Activated naive CD4-positive, alpha-beta T cell treated with anti-CD3 and anti-CD28 coated beads, Interleukin-2, amount 50 U/mL, for 72 hours (primary cell): ENCODE measurements at places on chromosomes 2 and 18. TPM values are rescaled to one million over a fixed set of nuclear protein-coding genes. Genes with fewer than 3 reads are reported as not detected.
A peak's percentile ranks its signal among the peaks of the same experiment; 100 is the strongest.

The GLI2 gene
- total RNA-seq, result not detected

The PPP1R7 gene
- total RNA-seq, result 98.9 TPM

The GAD1 gene
- 1.9 TPM for total RNA-seq

The AFG3L2 gene
- total RNA-seq, result 52.3 TPM

The KCNIP3 gene
- total RNA-seq, result not detected

The RGPD3 gene
- 0.48 TPM for total RNA-seq

The METAP1D gene
- 2.6 TPM for total RNA-seq

The RPRM gene
- not detected for total RNA-seq

The SERPINB3 gene
- not detected for total RNA-seq

The COL4A4 gene
- not detected for total RNA-seq

The GNAL gene
- 0.20 TPM for total RNA-seq

DNA sequence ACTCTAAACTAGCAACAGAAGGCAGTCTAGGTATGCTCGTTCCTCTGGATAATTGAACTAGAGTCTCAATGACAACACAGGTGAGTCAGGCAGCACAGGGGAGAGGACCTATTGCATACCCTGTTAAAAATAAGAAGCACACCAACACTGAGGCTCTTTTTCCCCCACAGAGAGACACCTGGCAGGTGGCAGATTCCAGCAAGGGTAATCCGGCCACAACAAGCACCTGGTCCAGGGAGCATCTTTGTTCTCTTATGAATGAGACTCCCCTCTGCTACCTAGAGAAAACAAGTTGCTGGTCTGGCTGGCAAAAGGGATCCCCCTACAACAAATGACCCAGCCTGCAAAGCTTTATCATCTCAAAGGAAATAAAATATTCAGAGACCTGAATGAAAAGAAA lies 508.9 kb upstream of the POU3F3 start:
- no peak for DNase-seq

GRCh38 chr2:172153757-172154156 lies 51.1 kb upstream of the DLX2 start:
- no peak for DNase-seq

GRCh38 chr18:48777744-48778116 lies 173.0 kb downstream of the SMAD7 start:
- no peak for DNase-seq

DNA sequence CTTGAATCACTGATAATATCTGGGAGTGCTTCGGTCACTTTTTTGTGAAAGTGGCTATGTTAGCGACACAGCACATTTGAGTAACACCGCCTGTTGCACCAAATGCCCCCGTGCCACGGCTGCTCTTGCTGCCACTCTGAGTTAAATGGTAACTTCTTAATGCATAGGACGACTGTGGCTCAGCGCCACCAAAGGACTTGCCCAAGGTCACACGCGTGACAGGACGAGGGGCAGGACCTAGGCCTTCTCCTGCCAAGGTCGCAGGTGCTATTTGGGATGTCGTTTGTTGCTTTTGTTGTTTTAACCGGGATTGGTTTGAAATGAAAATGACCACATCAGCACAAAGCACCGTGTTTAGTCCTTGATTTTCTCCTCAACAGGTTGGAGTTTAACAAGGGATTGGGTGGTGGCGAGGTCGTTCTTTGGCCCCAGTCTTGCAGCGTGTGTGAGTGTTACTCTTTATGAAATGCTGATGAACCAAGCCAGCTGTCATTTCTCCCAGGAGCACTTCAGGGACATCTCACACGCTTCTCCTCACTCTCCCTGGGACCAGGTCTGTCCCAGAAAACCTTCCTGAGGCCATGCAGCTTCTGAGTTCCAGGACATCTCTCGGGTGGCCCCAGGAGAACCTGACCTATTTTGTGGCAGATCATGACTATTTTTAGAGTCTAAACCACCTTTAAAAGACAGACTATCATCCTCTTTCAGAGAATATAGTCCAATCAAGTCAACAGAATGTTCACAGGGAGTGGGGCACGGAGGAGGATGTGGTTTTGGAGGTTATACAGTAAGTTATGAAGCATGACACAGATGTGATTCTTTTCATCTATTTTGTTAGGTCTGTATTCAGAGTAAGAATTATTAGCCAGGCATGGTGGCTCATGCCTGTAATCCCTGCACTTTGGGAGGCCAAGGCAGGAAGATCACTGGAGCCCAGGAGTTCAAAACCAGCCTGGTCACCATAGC lies 49.9 kb downstream of the MTCL1 start:
- no peak for DNase-seq

- DNase-seq, result no peak
Observed at GRCh38 chr2:173326806-173327205, 27.9 kb upstream of the CDCA7 start.

- no peak for DNase-seq
Observed at GRCh38 chr2:211085056-211085680, 528.8 kb downstream of the CPS1 start.

- no peak for DNase-seq
Observed at GRCh38 chr2:209565896-209566582, 142.2 kb downstream of the MAP2 start.

GRCh38 chr2:237407700-237408099 lies 6.3 kb downstream of the COL6A3 start:
- DNase-seq, result no peak

- DNase-seq, result no peak
Observed at GRCh38 chr2:109258905-109259540, 130.0 kb downstream of the SH3RF3 start.

DNA sequence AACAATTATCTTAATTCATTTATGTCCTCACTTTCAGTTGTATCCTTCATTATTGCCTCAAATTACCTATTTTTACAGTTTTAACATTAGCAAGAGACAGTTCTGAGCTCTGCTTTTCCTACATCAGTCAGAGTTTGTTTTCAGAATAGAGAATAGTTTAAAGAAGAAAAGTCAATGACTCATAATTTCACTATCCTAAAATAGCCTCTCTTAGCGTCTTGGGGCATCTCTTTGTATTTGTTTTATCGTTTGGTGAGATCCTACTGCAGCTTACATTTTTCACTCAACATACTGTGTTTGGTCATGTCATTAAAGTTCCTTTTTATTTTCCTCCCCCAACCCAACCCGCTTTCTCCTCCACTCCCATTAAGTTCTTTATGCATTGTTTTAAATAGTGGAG lies 3.8 kb downstream of the SEC11C start:
- no peak for DNase-seq

DNA sequence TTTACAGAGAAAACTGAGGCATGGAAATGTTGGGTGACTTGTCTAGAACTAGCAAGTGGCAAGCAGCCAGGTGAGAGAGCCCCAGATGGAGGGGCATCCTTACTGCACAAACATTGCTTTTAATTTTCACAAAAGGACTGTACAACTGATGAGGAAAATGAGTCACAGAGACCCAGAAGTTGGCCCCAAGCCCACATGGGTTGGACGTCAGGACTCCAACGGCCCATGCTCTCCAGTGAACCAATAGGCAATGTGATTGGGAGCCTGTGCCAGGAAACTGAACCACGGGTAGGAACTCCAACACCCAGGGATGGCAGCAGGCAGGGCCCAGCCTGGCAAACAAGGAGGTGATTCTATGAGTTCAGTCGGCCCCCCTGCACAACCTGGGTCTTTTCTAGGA lies 50.8 kb downstream of the PID1 start:
- DNase-seq, result no peak

DNA sequence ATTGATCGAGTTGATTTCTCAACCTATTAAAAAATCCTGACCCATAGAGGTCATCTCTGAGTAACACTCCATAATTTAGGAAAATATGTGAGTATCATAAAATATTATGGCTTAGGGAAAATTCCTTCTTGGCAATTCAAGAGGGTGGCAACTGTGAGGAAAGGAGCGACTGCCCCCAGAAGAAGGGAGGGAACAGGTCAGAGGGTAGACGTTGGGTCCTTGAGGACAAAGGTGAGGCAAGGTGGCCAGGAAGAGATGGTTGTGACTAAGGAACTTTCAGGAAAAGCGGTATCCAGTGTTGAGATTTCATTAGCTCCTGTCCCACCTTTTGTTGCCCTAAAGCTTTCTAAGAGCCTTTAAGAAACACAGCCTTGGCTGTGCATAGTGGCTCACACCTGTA lies 10.5 kb upstream of the AGAP1 start:
- no peak for DNase-seq

DNA sequence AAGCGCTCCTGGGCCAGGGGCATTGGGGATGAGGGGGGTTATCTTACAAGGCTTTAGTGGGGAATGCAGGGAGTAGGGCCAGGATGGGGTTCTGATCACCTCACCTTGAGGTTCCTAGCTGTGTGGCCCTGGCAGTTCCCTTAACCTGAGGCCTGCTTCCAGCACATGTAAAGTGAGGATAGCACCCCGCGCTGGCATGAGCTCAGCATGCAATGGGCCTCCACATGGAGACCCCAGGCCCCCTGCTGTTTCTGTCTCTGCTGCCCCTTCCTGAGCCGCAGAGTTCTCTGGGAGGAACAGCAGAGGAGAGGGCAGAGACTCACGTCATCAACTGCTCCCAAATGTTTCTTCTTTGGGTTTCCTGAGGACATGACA lies 8.6 kb upstream of the TEX51 start:
- DNase-seq, result peak; percentile 51

GRCh38 chr2:157777427-157777826 lies 98.7 kb downstream of the ACVR1 start:
- DNase-seq, result peak; percentile 27

DNA sequence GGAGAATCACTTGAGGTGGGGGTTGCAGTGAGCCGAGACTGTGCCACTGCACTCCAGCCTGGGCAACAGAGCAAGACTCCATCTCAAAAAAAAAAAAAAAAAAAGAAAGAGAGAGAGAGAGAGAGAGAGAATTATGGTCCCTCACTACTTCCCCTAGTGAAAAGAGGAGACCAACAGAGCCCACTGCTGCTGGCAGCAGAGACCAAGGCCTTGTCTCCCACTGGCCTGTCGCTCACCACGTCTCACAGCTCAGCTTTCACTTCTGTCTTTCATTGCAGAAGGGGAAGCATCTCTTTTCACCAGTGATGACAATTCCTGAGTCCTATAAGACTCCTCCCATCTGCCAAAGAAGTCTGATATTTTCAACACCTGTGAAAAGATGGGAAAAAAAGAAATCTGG lies 81.3 kb downstream of the CLHC1 start:
- no peak for DNase-seq

GRCh38 chr18:50819728-50820378 lies at the start of gene MRO:
TSS of gene MRO (minus strand) at chr18:50820016. CDS start at chr18:50809400, 10,616 bp downstream.
- peak; percentile 75 for DNase-seq

GRCh38 chr18:3554811-3555427 lies 104.9 kb downstream of the TGIF1 start:
- no peak for DNase-seq

- no peak for DNase-seq
Observed at GRCh38 chr18:56009411-56009810, 421.4 kb upstream of the TCF4 start.

DNA sequence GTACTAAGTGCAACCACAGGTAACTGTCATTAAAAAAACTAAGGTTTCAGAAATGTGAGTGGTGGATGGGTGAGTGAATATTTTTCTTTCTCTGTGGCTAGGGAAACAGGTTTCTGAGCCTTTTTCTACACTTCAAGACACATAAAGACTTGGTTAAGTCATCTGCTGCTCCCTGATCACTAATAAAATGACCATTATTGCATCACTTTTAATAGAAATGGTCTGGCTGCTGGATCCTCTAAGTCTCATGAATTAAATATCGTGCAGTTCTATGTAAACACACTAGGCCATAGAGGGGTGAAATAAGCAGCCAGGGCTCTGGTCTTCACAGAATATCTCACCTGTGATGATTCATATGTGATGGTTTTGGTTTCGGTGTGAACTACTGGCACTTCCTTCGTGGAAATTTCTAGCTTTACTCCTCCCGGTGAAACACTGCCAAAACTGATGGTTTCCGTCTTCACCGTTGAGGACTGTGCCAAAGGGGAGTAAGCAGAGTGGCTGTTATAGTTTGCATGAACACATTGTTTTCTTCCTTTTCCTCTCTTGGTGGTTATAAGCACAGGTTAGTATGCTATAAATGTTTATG lies 100.4 kb upstream of the ZBTB14 start:
- no peak for DNase-seq

DNA sequence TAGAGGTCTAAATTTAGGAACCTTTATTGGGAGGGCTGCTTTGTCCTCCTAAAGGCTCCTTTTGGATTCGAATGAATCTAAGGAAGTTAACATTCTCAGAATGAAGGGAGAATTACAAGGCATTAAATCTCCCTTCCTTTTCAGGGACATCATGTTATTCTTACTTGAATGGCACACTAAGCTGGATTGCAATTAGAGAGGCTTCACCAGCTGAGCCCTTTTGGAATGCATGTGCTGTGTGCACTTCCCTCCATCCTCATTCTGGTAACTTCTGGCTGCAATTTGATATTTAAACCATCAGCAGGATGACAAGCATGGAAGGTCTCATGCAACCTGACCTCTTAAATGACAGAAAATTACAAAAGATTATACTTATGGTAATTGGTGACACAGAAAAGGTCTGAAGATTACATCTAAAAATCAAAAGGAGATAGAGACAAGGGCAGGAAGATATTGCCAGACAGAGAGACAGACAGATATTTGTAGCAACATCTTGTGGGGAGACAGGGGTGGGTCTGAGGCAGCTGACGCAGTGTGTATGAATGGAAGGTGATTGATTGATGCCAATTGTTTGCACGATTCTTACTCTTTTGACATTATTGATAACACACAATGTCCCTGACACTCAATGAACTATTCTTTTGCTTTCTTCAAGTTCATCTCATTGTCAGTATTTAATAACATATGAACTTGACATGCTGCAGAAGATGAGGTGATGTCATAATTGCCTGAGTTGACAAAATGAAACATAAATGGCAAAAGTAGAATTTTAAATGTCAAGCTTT lies 570.8 kb upstream of the GYPC start:
- DNase-seq, result no peak

DNA sequence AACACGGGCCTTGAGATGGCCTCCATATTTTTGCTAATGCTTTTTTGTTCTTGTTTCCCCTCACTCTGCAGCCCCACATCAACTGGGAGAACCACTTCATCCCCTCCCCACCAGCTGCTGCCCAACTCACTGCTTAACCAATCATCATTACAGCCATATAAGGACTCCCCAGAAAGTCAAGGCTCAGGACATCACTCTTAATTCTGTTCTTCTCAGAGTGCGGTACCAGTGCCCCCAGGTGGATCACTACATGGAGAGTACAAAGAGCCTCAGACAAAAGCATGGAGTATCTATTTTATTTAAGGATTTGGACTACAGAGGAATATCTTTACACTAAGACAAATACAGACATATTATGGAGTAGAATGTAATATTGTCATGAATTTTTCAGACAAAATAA lies 340.6 kb downstream of the PAX3 start:
- DNase-seq, result no peak

GRCh38 chr2:18762667-18763066 lies 173.3 kb upstream of the NT5C1B start:
- no peak for DNase-seq

DNA sequence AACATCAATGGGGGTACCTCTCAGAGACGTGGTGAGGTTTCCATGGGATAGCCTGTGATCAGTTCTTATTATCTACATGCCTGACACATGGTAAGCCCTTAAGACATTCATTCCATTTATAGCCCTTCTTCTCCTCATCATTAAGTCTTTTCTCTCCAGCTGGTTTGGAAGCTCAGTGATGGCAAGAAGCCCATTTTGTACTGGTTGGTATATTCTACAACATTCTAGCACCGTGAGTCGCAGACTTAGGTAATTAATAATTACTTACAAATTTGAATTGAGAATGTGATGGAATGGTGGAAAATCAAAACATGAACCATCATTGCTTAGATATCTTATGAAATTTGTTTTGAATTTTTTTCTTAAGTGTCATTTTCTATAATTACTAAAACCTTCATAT lies 472.6 kb downstream of the DLGAP1 start:
- no peak for DNase-seq

GRCh38 chr2:150832686-150833085 lies 345.2 kb upstream of the RND3 start:
- no peak for DNase-seq

GRCh38 chr2:156129227-156129626 lies 203.3 kb downstream of the NR4A2 start:
- DNase-seq, result no peak
